WTC11 (cell line): ENCODE measurements at places on chromosomes 2 and 18. TPM values are rescaled to one million over a fixed set of nuclear protein-coding genes. Genes with fewer than 3 reads are reported as not detected.

DNA sequence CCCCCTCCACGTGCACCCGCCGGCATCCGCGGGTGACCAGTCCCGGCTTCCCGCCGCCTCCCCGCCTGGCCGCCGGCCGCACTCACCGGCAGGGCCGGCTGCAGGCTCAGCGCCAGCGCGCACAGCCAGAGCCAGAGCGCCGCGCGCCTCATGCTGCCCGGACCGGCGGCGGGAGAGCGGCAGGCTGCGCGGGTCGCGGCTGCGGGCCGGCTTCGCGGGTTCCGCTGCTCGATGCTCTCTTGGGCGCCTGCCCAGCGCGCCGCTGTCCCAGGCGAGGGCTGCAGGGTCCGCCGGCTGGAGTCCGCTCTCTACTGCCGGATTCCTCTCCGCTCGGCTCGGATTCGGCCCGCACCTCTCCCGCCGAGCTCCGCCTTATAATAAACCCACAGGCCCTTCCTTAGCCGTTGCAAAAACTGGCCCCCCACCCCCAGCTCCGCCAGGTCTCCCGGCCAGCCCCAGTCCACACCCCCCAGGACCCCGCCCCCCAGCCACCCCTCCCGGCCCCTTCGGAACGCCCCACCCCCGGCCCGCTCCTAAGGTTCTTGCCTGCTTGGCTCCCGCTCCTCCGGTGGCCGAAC is at the start of gene SDC1:
SDC1 (minus strand) TSS at position 415 of the 578 bp plus-strand sequence; CDS start at position 152, 263 bp downstream.
- peak; percentile 65 for DNase-seq

DNA sequence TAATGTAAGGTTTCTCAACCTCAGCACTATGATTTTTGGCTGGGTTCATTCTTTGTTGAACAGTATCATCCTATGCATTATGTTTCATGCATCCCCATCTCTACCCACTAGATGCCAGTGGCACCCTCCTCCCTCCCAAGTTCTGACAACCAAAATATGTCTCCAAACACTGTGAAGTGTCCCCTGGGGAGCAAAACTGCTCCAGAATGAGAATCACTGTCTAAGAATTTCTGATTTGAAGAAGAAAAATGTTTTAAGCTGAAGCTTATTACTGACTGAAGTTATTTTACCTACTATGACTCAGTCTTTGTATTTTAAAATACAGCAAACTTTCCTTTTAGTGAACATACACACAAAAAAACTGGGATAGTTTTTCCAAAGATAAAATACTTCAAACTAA is 3.4 kb downstream of the THADA start:
- DNase-seq = no peak

DNA sequence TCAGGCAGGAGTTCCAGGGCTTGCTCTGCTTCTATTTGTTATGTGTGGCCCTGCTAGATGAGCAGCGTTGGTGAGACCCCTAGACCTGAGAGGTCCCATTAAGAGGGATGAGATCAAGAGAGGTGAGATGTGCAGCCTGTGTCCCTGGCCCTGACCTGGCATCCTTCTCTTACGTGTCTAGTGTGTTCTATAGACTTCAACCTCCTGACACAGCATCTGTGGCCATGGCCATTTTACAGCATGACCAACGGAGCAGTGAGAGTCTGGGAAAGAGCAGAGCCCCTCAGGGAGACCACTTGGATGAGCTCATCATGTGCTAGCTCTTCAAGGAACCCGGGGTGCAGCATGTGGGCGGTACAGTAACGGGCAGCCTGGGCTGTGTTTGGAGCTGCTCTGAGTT is 32.7 kb upstream of the ASPRV1 start:
- no peak for DNase-seq

- peak; percentile 90 for DNase-seq
Observed at GRCh38 chr2:25215948-25216679, 47.7 kb upstream of the POMC start.

DNA sequence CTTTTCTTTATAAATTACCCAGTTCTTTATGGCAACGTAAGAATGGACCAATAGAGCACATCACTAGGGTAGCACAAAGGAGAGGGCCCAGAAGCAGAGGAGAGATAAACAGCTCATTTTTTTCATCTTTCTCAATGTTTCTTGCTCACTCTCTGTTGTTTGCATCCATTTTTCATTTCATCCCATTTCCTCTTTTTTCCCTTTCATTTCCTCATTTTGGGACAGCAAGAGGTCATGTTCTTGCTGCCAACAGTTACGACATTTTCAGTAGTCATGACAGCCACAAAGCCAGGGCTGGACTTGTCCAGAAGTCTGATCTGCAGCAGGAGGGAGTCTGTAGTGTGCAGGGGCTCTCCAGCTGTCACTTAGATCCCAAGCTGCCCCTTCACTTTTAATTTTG is 52.7 kb upstream of the CYP1B1 start:
- no peak for DNase-seq

GRCh38 chr18:70377857-70378701 is 89.2 kb downstream of the SOCS6 start:
- DNase-seq = no peak

GRCh38 chr2:159728629-159729028 is 16.3 kb downstream of the MARCHF7 start:
- DNase-seq = no peak

- no peak for DNase-seq
Observed at GRCh38 chr2:55672630-55673029, 21.0 kb downstream of the PNPT1 start.

- no peak for DNase-seq
Observed at GRCh38 chr18:2087877-2088673, 483.2 kb downstream of the METTL4 start.

GRCh38 chr2:28950941-28951630 is 30.0 kb upstream of the TOGARAM2 start:
- DNase-seq = no peak

DNA sequence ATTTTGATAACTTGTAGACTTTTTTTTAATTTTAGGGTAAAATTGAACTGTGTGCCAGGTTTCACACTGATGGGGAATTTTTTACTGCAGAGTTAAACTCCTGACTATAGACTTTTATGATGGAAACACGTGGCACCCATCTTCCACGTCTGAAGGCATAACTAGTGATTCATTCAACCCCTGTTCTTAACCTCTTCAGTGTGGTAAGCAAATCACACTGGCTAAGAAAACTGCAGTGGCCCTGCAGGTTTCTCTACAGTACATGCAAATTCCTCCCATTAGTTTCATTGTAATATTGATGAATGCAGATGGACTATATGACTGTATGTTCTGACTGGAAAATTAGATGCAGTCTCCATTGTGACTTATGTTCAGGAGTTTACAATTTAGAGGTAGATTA is 47.2 kb downstream of the SMAD4 start:
- no peak for DNase-seq

GRCh38 chr18:44712025-44712424 is 31.3 kb downstream of the SETBP1 start:
- DNase-seq = peak; percentile 22

DNA sequence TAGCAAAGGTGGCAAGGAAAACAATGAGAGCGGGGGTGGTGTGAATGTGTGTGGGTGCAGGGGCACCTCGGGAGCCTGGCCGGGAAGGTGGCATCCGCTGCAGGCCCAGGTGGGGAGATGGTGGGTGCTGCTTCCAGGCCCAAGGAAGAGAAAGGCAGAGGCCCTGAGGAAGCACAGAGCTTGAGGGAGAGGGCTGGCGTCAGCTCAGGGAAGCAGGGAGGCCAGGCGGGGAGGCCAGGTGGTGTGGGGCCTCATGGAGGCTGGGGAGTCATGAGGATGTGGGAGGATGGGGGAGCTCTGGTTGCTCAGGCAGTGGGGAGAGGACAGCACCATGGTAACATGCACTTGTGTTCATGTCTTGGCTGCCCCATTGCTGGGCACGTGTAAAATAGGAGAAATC is 43.3 kb downstream of the AGAP1 start:
- no peak for DNase-seq

DNA sequence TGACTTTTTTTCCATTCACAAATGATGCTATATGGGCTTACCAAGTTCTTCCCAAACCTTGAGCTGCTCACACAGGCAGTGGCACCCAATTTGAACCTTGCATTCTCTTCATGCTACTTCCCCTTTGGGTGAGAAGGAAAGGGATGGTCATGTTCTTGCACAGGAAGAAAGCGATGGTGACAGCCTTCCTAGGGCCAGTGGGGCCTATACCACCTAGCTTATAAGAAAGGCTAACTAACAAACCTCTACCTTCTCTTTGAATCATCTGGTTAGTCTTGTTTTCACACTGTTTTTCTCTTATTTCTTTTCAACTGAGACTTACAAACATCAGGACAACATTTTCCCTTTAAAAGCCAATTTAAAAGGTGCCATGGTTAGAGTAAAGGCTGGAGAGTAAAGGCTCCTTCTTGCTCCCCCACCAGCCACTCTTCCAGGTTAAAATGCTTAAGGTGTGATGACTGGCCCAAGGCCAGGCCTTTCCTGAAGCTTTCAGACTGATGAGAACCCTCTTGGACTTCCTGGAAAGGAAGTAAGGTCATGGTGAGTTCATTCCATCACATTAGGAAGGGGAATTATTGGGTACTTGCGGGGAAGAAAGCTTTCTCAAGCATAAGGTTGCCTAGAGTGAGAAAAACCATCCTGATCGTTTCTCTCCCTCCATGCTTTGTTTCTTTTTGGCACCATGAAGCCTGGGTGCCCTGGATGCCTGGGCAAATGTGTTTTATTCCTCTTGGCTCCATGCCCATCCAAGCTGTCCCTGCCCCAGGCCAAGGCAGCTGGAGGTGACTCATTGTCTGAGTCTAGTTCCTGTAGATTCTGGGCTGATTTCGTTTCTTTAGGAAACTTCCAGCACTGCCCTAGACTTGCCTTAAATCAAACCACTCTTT is 41.4 kb upstream of the ITGB6 start:
- no peak for DNase-seq

DNA sequence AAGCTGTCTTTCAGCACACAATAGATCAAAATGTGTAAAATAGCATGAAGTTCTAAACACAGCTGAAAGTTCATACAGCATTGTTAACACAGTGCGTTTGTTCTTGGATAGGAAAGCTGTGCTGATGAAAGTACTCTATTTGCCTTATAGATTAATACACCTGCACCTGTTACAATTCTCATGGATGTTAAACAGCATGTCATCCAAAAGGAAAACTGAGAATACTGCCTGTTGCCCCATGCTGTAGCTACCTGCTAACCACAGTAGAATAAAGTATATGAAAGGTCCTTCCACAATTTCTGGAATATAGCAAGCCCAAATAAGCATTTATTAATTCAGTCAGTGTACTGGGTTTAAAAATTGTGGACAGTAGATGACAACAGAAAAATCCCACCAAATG is 166.7 kb upstream of the DTNA start:
- DNase-seq = no peak

DNA sequence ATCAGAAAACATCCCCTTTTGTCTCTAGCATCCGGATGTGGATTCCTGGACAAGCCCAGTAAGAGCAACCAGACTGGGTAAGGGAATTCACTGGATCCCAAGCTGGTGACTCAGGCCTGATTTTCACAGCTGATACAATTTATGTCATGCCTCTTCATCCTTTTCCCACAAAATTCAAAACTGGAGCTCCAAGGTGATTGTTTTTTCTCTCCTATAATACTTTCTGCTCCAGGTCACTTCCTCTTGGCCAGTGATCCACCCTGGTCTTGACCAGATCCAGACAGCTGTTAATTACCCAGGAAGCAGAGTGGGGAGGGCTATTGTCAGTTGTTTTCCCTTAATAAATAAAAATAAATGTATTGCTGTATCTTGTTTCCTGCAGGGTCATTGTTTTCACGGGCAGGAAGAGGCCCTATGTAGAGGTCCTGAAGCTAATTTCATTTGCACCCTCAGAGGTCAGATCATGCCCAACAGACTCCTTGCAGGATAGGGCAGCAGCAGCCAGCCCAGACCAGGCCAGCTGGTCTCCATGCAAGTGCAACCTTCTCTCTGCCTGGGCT is 57.6 kb downstream of the EVA1A start:
- no peak for DNase-seq

GRCh38 chr2:174518395-174518794 is 31.6 kb upstream of the GPR155 start:
- no peak for DNase-seq

DNA sequence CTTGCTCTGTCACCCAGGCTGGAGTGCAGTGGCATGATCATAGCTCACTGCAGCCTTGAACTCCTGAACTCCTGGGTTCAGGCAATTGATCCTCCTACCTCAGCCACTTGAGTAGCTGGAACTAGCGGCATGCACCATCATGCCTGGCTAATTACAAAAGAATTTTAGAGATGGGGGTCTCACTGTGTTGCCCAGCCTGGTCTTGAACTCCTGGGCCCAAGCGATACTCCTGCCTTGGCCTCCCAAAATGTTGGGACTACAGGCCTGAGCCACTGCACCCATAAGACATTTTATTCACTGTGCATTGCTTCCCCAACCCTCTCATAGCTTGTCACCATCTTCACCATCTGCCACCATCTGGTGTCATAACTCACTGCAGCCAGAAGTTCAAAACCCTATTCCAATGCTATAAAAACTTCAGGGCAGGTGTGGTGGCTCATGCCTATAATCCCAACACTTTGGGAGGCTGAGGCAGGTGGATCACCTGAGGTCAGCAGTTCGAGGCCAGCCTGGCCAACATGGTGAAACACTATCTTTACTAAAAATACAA is 78.7 kb downstream of the NCAPH start:
- no peak for DNase-seq

DNA sequence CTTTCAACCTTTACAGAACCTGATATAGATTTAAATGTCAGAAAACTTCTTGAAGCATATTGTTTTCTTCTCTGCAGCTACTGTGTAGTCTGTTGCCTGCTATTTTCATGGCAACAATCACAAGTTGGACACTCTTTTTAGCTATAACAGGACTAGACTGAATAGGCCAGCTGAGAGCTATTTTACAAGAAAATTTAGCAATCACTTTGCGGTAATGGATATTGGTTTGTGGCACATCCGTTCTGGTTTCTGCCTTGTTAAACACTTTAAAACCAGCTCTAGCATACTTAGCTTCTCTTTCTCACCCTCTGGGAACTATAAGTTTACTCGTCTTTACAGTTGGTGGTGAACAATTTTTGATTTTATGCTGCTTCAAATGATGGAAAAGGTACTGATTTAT is 125.7 kb downstream of the MAP2 start:
- DNase-seq = no peak

DNA sequence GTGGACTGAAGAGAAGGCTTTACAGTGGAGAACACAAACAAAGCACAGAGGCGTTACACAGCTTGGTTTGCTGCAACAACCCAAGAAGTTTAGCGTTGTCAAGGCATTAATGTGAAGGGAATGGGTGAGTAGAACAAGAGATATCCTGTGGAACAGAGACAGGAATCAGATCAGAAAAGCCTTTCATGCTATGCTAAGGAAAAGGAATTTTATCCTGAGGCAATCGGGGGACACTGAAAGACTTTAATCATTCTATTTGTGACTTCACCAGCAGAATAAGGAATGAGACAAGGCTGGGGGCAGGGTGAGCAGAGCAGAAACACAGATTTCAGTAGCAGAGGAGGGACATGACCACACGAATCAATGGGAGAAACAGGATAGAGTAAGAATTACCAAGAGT is 600.7 kb downstream of the IRS1 start:
- no peak for DNase-seq

IKZF2 gene
- 4.1 to 5.2 TPM (median 4.2 TPM) in 3 replicates for total RNA-seq

SKOR2 gene
- 0.34 to 1.3 TPM (median 0.37 TPM) in 3 replicates for total RNA-seq

FAHD2B gene
- total RNA-seq = 45.2 to 49.5 TPM (median 46.4 TPM) in 3 replicates

DPP4 gene
- 2.7 to 3.6 TPM (median 2.7 TPM) in 3 replicates for total RNA-seq

ERBB4 gene
- 1.6 to 1.8 TPM (median 1.6 TPM) in 3 replicates for total RNA-seq

SERPINB3 gene
- total RNA-seq = 0.11 to 0.22 TPM in 2 of 3 replicates, not detected in the other

STK11IP gene
- total RNA-seq = 31.3 to 39.9 TPM (median 31.9 TPM) in 3 replicates

TMEM214 gene
- total RNA-seq = 46.4 to 57.1 TPM (median 48.9 TPM) in 3 replicates

CNRIP1 gene
- total RNA-seq = 1.3 to 1.6 TPM (median 1.4 TPM) in 3 replicates

XDH gene
- 3.0 to 3.7 TPM (median 3.7 TPM) in 3 replicates for total RNA-seq
